ENCODE measurements at places on chromosomes 2 and 18. TPM values are rescaled to one million over a fixed set of nuclear protein-coding genes. Genes with fewer than 3 reads are reported as not detected.

Gene SYT4
- total RNA-seq = not detected

Gene CCDC138
- total RNA-seq = 4.9 TPM

Gene DSG1
- total RNA-seq = not detected

Gene TRIM54
- total RNA-seq = 0.17 TPM

Gene GPAT2
- 2.9 TPM for total RNA-seq

Gene GPR75
- total RNA-seq = 4.3 TPM

Gene RBMS1
- total RNA-seq = 103 TPM

Gene RAMP1
- total RNA-seq = not detected

Gene C2orf15
- total RNA-seq = 2.3 TPM

Gene DCC
- not detected for total RNA-seq

Gene CREG2
- not detected for total RNA-seq

Gene ALMS1
- total RNA-seq = 35.5 TPM

DNA sequence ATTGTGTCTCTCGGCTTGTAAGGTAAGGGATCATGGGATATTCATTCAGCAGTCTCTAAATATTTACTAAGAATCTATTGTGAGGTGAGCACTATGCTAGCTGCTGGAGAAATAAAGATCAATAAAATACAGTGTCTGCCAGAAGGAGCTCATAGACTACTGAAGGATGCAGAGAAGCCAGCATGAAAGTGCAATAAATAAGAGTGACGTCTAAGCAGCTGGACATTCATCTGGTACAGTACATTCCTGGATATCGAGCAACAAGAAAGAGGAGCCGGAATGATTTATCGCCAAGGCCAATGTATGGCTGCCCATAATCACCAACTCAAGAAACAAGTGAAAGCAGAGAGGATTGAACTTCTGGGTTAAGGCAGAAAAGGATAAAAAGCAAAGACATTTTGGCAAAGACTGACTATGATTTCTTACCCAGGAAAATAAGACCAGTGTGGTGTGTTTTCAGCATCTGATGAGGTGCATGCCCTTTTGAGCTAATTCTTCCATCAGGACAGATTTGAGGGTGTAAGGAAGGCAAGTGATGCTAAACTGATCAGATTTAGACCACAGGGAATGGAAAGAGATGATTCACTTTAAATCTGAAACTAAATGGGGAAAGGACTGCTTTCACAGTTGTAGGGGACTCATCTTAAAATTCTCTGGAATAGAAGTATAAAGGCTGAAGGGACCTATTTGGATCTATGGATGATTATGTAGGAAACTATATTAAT lies 18.7 kb upstream of the LMAN1 start:
- DNase-seq = no peak

- DNase-seq = no peak
Observed at GRCh38 chr2:120516679-120517314, 170.9 kb downstream of the INHBB start.

- DNase-seq = no peak
Observed at GRCh38 chr2:26178246-26178645, 5.4 kb downstream of the GAREM2 start.

- no peak for DNase-seq
Observed at GRCh38 chr2:9260464-9260918, 53.9 kb downstream of the ASAP2 start.

GRCh38 chr2:48479915-48480314 lies 50.0 kb upstream of the STON1 start:
- no peak for DNase-seq

GRCh38 chr2:129892360-129892759 lies 87.1 kb upstream of the RAB6C start:
- no peak for DNase-seq

- DNase-seq = no peak
Observed at GRCh38 chr2:217920879-217921603, 81.8 kb downstream of the TNS1 start.

GRCh38 chr2:134206573-134206972 lies 47.3 kb upstream of the MGAT5 start:
- no peak for DNase-seq

GRCh38 chr18:48982266-48982665 lies 31.5 kb upstream of the SMAD7 start:
- no peak for DNase-seq

DNA sequence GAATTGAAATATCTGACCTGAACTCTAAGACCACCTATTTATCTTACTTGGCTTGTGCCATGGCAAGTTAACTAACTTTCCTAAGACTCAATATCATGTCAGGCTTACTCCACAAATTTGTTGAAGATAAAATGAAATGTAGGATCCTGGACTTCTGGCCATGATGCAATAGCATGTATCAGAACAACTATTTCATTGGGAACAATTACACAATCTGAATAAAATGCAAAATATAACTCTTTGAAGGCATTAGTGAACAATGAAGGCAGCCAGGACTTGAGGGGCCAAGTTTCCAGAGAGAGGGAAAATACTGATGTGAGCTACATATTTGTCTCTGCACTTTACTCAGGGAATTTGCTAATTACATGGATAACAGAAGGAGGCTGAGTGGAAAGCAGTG lies 476.5 kb upstream of the ACVR2A start:
- no peak for DNase-seq

GRCh38 chr18:44737623-44738022 lies 56.9 kb downstream of the SETBP1 start:
- DNase-seq = no peak

DNA sequence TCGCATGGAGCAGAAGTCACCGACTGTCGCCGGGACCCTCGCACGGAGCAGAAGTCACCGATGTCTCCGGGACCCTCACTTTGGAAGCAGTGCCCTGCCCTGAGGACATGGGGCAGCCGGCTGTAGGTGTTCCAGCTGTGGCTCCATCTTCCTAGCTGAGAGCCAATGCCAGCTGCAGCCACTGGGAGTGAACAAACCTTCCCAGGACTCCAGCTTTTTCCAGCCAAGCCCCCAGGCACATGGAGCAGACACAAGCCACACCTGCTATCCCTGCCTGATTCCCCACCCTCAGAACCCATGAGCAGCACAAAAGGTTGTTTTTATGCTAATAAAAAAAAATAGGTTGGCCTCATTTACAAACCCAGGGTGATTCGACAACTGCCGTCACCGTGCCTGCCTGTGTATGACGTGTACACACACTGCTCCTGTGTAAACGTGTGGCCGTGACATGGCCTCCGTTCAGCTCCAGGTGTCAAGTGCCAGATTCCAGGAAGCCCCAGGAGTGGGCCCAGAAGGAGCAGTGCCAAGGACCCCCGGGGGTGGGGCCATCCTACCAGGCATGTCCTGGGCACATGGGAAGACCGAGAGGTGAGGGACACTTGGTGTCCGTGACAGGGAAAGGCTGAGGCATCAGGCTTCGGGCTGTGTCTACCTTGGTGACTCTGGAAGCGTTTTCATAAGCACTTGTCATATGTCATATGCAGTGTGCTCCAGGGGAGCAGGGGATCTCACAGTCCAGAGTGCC lies 91.5 kb downstream of the EIPR1 start:
- DNase-seq = no peak

GRCh38 chr2:240514631-240515030 lies 43.2 kb downstream of the ANKMY1 start:
- no peak for DNase-seq

DNA sequence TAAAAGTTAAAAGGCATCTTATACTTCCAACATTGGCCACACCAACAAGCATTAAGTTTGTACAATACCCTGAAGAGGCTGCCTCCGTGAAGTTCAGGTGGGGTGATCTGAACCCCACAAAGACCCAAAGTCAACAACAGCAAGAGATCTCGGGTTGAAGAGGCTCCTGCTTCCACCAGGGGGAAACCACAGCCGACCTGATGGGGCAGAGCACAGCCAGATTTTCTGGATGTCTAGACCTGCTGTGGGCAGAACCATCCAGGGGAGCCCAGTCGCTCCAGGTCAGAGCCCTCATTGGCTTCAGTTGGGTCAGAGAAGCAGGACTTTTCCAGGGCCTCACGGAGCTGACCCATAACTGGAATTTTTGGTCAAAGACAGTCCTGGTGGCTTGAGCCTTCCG lies 66.5 kb upstream of the ACKR3 start:
- DNase-seq = no peak

DNA sequence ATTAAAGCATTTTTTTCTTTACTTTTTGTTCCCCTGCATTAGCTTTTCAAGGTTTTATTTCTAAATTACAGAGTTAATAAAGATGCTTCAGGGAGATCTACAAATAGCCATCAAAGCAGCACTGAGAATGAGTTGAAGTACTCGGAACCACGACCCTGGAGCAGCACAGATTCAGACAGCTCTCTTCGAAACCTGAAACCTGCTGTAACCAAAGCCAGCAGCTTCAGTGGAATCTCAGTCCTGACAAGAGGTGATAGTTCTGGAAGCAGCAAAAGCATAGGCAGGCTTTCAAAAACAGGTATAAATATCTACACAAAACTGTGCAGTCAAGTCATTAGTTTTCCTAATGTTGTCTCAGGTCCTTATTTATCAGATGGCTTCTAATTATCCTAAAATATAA lies 102.8 kb upstream of the UBXN4 start:
- DNase-seq = no peak

DNA sequence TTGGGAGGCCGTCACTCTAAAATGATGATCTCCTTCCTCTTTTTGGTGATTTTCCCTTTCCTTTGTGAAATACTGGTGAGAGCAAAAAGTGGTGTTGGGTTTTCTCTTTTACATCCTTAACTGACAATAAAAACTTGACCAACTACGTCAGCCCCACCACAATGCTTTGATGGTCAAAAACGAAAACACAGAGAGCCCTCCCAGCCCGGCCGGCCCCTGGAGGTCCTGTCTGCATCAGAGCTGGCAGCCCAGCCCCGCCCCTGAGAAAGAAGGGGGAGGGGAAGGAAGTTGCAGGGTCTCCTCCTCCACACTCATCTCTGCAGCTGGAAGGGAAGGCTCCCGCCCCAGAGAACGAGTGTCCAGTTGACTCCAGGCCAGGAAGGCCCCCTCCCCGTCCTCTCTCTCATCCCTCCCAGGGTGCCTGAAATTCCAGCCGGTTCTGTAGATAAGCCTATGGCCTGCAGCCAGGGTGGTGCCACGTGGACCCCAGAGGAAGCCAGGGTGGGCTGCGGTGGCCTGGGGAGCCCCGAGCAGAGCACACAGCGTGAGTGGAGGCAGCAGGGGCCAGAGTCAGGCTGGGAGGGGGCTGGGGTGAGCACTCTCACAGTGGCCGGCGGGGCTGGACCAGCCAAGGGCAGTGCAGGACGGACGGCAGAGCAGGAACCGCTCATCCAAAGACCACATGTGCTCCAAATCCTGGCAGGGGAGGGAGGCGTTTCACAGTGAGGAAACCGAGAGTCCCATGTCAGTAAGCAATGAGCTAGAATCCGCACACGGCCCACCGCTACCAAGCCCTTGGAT lies 19.8 kb downstream of the BIN1 start:
- no peak for DNase-seq

DNA sequence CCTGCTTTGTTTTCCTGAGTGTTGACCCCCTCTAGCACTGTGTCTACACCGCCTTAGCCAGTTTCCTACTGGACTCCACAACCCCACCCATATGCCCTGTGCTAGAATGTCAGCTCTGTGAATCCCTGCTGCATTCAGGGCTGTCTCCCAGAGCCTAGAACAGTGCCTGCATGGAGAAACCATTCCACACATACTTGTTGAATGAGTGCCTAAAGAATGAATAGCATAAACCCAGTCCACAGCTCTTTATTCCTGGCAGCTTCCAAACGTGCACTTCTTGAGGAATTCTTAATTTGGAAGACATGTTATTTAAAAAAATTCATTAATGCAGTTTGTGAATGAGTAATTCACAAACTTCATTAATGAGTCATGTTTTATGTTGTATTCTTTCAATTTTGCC lies 6.5 kb upstream of the NAPG start:
- no peak for DNase-seq

GRCh38 chr2:166384774-166385173 lies 9.0 kb upstream of the SCN9A start:
- no peak for DNase-seq

DNA sequence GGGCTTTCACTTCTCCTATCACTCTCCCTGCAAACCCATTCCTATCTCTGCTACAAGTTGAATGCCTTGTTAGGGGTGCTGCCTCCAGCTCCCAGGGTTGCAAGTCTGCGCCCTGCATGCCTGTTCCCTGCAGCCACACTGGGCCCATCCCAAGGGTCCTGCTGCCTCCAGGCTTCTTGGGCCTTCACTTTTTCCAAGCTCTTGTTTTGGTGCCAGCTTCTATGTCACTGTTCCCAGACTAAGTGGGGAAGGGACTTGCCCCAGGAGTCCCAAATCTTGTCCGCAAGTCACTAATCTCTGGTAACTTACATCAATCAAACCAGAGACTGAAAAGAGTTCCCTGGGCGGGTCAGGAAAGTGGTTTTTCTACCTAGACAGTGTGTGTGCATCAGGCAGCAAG lies 65.4 kb downstream of the ZCCHC2 start:
- no peak for DNase-seq

DNA sequence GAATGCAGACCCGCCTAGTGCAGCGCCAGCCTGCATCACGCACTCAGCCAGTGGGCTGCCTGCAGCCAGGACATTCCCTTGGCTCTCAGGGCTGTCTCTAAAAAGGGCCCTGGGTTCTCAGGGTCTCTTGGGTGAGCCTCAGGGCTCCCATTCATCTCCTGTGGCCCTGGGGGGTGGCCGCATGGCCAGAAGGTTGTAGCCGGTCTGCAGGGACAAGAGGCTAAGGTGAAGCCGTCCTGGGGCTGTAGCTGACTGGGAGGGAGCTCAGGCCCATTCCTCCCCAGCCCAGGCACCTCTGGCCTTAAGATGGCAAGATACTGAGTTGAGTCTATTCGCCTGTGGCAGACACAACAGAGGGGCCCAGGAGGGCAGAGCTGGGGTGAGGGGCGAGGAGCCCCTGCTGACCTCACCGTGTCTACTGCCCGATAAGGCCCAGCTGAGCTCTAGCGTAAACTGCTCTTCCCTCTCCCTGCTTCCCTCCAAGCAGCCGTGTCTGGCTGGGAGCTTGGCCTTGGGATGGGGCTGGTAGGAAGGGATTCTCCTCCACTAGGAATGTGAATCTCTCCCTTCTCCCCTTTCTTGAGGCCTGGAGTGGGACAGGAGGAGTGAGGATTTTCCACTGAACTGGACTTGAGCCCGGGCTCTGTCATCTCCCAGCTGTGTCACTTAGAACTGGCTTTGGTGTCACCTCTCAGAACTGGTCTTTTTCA lies 37.9 kb downstream of the INHBB start:
- DNase-seq = no peak

DNA sequence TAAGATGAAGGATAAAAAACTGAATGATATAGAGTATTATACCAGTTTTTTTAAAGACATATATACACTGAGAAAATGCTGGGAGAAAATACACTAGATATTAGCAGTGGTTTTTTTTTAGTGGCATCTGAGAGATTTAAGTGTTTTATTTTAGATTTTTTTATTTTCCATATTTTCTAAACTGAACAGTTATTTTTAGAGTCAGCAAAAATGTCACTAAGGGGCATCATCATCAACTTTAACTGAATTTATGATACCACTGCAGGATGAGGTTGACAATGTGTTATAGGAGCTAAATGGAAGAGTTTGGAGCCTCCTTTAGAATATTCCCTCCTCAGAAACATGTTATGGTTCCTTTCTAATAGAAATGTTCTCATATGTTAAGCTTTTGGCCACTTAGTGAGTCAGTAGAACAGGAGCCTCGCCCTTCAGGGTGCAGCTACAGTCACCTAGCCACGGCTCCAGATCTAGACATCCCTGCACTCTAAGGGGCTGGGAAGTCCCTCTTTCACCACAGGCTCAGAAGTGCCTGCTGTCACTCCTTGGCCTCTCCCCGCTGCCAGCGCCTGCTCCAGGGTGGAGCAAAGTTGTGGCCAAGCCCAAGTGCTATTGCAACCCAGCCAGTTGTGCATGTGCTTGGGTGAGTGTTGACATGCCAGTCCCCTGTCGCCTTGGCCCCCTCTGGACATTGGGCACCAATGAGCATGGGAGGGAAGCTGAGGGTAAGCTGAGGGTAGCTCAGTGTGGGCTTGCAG lies 210.7 kb upstream of the RASGRP3 start:
- no peak for DNase-seq

Data from CD4-positive, alpha-beta memory T cell (primary cell).